ENCODE measurements at places on chromosomes 6 and 20.
A peak's percentile ranks its signal among the peaks of the same experiment; 100 is the strongest.

- DNase-seq: no peak
These were observed 130.5 kb downstream of the MRPL14 start for GRCh38 chr6:43996618-43997344.

DNA sequence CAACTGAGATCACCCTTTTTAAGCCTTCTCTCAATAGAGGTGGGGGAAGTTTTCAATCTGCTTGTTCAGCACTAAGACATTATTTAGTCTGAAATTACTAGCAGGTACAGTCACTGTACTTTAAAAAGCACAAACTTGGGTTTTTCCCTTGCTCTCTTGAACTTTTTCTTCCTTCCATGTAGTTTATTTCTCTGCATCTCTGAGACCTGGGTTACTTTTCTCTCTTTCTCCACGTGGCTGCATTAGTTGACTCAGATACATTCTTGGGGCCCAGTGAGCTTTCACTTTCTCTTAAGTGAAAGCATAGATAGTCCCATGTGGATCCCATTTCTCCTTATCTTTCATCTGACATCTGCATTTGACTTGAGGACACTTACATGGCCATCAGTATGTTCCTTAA lies 433.9 kb upstream of the MAP3K7 start:
- peak; percentile 28 for DNase-seq

DNA sequence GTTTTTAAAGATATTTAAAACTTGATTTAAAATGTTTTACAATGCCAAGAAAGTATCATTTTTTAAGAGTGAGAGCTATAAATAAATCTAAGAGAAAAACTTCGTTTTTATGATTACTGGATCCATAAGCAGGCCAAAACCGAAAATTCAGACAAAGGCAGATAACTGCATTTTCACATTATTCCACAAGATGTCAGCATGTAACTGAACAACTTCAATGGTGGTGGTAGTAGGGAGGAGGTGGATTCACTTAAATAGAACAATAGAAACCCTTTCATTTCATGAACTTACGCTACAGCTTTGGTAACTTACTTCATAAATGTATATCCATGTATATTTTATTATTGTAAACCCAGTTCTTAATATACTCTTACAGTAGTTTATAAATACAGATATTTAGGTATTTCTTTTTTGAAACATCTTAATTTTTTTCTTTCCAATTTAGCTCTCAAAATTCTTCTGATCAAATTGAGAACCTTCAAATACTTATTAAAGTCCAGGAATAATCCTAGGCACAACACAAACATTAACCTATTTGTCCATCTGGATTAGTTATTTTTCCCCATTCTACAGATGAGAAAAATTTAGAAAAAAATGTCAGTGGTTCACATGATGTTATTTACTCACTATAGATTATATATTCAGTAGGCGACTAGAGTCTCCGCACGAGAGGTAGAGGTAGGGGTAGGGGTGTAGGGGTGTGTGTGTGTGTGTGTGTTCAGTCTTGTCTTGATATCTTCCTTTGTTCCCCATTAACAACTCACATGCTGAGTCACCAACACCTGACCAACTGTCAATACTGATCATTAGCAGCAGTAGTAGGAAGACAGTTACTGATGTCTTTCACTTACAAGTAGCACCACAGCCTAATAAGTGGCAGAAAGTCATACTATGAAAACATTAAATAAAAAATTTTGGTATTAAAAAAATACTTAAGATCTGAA lies 111.5 kb downstream of the ARHGAP18 start:
- DNase-seq: peak; percentile 46

DNA sequence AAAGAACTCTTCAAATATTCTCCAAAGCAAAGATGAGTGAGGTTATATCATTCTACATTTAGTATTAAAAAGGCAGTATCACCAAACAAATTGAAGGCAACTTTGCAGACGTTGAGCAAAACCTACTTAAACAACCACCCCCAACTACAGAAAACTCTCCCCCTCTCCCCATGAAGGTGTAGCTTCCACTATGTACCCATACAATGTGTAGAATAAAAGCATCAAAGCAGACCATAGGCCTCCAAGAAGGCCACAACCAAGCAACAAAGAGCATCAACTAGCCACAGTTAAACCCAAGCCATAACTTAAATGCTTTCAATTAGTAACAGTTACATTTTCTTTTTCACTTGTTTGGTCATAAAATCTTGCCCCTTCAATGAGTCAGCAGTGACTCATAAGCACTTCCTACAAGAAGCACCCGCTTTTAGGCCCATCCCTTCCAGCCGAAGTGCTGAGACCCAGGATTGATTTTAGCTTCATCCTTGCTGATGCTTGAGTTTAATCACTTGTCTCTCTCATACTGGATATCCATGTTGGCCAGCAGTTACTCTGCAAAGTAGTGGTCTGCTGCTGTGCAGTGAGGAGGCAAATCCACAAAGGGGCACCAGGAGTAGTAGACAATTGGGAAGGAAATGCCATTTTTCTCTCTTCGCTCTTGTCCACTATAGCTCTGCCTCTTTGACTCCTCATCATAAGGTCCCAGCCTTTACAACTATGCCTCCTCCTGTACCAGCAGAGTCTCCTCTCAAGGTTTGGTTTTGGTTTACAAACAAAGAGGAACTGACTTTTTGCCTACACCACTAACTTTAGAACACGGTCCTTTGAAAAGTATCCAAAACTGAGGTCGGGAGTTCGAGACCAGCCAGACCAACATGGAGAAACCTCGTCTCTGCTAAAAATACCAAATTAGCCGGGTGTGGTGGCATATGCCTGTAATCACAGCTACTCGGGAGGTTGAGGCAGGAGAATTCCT lies 8.4 kb upstream of the NUP153 start:
- DNase-seq: peak; percentile 57

GRCh38 chr6:161135695-161136591 lies 137.9 kb downstream of the AGPAT4 start:
- no peak for DNase-seq

- DNase-seq: no peak
These were observed 10.5 kb downstream of the CAPN11 start for GRCh38 chr6:44169154-44169553.

DNA sequence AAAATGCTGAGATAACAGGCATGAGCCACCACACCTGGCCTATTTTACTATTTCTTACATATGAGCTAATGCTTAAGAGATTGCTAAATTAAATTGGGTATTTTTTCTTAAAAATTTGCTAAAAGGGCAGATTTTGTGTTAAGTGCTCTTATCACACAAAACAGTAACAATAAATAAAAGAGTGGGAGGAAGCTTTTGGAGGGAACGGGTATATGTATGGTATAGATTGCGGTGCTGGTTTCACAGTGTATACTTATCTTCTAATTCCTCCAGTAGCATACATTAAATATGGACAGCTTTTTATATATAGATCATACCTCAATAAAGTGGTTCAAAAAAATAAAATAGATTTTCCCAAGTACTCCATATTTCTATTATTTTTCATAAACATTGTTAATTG lies 39.4 kb upstream of the FABP7 start:
- DNase-seq: no peak

DNA sequence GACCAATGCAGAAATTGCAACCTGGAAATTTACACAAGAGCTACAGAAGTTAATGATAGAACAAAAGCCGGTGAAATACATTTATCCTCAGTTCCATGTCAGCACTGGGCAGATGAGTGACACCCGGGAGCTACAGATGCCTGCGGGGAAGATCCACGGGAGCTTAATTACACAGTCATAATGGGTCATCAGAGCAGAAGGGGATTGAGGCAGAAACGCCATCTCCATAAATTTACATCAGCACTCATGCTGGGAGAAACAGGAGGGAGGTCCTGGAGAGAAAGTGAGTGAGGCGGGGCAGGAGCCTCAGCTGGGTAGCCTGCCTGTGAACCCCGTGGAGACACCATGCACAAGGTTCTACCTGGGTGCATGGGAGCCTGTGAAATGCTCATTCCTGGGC lies 37.6 kb upstream of the CST7 start:
- no peak for DNase-seq

DNA sequence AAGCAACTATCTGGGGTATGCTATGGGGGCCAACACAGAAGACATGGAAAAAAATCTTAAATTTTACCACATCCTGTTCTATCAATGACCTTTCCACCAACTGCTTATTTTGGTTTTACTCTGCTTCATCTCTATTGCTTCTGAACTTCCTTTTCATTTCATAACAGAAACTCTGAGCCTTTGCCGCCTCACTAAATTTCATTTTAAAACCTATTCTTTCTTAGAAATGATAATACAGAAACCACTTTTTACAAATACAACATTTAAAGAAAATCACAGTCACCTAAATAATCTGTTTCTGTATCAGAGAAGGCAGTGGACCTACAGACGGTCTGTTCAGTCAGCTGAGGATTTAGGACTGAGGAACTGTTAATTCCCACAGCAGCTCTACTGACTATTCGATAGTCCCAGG lies 117.5 kb downstream of the KCNQ5 start:
- peak; percentile 38 for DNase-seq

DNA sequence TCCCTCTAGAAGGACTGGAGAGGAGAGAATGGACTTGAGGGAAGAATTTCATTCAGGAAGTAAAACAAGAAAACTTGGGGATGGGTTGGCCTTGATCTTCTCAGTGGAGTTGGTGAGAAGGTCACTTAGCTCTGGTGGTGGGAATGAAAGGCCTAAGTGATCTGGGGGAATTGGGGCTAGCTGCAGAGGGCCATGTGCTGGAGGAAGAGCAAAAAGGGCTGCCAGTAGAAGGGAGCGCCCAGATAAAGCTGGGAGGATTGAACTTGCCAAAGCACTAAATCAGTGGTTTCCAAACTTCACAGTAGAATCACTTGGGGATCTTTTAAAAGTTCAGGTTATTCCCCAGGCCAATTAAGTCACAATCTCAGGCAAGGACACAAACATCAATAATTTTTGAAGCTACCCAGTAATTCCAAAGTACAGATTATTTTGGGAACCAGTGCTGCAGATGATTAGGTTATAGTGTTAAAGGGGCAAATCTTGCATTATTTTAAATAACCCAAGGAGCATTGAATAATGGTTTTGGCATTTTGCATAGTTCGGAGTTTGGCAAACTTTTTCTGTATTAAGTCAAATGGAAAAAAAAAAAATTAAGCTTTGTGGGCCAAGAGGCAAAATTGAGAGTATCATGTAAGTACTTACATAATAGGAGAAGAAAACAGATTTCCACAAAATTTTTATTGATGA lies 36.5 kb upstream of the RFPL4B start:
- DNase-seq: no peak

GRCh38 chr20:46022411-46023147 lies 6.4 kb upstream of the SLC12A5 start:
- peak; percentile 86 for DNase-seq

GRCh38 chr6:21845018-21845417 lies 251.5 kb downstream of the SOX4 start:
- no peak for DNase-seq

DNA sequence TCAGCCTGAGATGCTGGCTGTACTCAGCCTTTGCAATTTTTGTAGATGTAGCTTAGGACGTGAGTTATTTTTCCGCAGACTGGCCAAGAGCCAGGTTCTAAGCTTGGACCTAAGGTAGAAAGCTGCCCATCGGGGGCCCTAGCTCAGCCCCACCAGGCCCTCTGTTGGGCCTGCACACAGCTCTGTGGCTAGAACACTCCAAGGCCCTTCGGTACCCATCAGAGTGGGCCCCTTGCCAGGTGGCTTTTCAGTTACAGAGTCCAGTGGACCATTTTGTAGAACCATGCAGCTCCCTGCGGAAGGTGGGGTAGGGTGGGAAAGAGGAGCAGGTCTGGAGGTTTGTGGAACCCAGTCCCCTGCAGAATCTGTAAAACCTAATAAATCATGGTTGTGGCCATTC lies 22.6 kb downstream of the UCKL1 start:
- no peak for DNase-seq

GRCh38 chr6:146410851-146411595 lies 132.6 kb upstream of the RAB32 start:
- DNase-seq: no peak

GRCh38 chr6:83605517-83605916 lies 93.2 kb downstream of the PRSS35 start:
- no peak for DNase-seq

DNA sequence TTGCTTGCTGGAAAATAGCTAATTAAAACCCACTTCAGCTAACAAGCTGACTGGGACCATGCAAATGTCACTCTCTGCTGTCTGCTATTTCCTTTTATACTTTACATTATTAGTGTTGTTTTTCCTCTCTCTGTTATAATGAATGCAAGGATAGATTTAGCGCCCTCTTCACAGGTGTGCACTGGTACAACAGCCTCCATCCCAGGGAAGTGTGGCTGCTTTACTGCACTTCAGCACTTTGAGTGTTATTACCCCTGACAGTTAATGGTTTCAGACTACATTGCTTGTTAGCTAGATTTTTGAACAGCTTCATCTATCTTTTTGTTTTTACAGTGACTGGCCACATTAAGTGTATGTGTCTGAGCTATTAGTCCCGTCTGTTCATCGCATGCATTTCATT lies 405.7 kb downstream of the RNF144B start:
- no peak for DNase-seq

DNA sequence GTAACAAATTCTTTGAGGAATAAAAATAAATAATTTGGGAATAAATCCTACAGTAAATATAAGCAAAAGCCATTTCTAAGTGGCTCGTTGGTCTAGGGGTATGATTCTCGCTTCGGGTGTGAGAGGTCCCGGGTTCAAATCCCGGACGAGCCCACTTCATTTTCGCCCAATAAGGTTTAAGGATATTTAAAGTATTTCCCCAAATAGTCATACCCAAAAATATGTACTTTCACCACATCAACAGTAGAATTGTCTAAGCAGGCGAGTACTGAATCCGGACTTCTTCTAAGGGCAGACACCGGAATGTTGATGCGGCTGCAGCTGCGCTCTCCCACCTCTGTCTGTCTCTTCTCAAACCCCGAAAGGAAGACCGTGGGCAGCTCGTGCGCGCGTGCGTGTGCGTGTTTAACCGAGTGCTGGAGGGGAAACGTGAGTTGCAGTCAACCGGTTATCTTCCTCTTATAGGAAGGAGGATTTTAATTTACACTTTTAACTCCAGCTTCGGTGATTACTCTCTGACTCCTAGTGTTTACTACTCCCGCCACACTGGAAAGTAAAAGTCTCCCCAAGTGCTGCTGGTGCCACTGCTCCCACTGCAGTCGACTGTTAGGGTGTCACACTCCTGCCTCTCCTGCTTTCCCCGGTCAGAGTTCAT lies 155.7 kb upstream of the PRSS16 start:
- peak; percentile 61 for DNase-seq

DNA sequence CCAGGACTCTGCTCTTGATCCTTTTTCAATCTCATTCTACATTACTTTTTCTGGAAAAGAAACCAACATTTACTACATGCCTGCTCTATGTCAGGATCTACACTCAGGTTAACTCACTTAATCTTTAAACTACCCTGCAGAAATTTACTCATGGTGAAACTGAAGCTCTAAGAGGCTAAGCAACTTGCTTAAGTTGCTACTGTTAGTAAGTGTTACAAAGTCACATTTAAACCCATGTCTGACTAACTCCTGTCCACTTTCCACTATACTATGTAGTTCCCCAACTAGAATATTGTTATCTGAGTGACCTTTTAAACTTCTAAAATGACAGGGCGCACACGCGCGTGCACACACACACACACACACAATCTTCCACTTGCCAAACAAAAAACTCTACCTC lies 5.0 kb downstream of the CEP162 start:
- no peak for DNase-seq

GRCh38 chr6:96468681-96469224 lies 52.9 kb upstream of the UFL1 start:
- DNase-seq: no peak

GRCh38 chr6:22152841-22153240 lies 144.0 kb downstream of the PRL start:
- DNase-seq: no peak

Measured in GM13977 (cell line).